ENCODE measurements at places on chromosomes 7 and 10.

DNA sequence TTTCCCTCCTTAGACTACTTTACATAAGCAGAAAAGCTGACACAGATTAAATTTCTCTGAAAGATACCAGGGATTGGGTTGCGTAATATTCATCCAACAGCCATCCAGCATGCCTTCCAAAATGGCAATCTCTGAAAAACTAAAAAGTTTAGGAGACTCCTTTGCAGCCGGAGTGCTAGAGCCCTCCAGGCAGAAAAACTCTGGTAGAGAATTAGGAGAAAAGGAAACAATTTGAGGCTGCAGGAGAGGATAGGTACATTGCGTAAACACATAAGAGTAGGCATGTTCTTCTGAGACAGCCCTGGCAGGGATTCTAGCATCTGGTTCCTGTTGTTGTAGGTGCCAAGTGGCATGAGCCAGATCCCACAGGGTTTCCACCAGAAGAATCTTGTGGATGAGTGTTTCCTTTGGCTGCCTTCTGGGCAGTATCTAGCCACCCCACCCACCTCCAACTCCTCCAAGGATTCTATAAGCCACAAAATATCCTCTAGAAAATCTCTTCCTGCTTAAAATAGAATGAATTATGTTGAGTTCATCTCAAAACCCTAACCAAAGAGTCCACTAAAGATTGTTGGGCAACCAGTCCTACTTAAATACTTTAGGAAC lies 402.4 kb downstream of the HGF start:
- no peak for DNase-seq

GRCh38 chr7:95772298-95772770 lies at the start of gene DYNC1I1:
Gene DYNC1I1 (plus strand): TSS chr7:95772554. CDS start chr7:95804730, 32,176 bp downstream.
- peak; percentile 5 for DNase-seq

- no peak for DNase-seq
Observed at GRCh38 chr7:30556840-30557239, 37.8 kb upstream of the GARS1 start.

GRCh38 chr7:1698201-1698600 lies 28.1 kb downstream of the ELFN1 start:
- no peak for DNase-seq

DNA sequence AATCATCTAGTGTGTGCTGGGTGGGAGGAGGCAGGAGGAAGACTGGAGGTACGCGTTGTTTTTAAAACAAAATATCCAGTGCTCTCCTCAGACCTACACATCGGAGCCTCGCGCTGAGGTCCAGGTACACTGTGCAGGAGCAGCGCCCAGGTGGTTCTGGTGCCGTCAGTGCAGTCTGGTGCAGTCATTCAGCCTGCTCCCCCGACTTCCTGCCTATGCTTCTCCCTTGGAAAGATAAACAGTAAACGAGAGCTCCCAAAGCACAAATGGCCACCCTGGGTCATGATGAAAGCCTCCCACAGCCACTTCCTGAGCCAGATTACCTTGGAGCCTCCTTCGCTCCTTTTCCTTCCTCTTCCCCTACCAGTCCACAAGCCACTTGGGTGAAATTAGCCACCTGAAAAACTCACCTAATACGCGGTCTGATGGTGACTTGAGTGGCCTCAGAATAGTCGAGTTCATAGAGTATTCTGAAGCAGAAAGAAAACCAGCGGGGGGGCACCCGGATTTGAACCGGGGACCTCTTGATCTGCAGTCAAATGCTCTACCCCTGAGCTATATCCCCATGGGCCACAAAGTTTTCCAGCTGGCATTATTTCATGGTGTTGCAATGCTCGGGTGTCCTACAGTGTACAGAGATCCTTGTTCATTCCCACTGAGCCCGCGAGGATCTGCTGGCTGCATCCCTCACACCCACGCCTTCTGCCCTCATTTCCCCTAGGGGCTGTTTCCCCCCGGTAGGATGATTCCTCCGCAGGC lies 82.5 kb downstream of the ZNF467 start:
- DNase-seq: no peak

DNA sequence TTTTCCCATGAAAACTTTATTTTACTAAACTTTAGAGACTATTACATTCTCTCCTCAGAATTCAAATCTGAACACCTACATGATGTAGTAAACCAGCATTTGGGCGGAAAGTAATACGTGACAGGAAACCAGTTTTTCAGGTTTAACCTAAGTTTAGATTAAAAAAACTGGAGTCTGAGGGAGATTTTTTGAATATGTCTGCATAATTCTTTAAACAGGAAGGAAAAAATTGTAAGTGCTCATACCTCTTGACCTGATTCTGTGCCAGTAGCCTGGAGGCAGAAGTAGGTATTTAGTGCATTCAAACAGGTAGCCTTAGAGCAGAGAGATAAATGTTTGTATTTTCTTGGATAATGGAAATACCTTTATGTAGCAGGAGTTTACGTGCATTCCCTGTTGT lies 224.3 kb downstream of the MDFIC start:
- peak; percentile 14 for DNase-seq

- DNase-seq: no peak
Observed at GRCh38 chr10:19385846-19386450, 337.3 kb downstream of the MALRD1 start.

- DNase-seq: no peak
Observed at GRCh38 chr7:108265007-108265406, 134.8 kb upstream of the LAMB4 start.

DNA sequence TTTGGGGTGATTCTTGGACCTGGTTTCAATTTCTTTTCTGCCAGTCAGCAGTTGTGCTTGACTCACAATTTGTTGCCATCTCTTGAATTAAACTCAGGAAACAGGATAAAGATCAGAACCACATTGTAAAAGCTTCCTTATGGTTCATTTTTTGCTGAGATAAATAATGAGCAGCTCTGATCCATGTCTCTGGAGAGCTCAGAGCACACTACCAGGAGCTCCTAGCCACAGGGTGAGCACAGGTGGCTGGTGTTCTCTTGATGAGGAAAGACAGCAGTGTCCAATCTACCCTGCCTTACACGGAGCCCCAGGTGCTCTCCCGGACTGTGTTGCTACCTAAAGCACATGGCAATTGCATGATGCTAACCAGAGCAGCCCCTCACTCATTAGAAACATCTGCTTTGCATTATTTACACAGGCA lies 17.2 kb upstream of the FAM170B start:
- DNase-seq: no peak

DNA sequence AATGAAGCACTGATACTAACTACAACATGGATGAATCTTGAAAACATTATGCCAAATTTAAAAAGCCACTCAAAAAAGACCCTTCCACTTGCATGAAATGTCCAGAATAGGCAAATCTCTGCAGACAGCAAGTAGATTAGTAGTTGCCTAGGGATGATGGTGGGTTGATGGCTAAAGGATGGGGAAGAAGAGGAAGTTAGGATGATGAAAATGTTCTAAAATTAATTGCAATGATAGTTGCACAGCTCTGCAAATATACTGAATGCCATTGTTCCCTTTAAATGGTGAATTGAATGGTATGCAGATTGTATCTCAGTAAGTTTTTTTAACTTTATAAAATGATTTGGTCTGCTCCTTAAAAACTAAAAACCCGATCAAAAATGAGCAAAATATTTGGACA lies 7.3 kb upstream of the LIPA start:
- no peak for DNase-seq

- no peak for DNase-seq
Observed at GRCh38 chr7:8938044-8938805, 504.8 kb downstream of the NXPH1 start.

DNA sequence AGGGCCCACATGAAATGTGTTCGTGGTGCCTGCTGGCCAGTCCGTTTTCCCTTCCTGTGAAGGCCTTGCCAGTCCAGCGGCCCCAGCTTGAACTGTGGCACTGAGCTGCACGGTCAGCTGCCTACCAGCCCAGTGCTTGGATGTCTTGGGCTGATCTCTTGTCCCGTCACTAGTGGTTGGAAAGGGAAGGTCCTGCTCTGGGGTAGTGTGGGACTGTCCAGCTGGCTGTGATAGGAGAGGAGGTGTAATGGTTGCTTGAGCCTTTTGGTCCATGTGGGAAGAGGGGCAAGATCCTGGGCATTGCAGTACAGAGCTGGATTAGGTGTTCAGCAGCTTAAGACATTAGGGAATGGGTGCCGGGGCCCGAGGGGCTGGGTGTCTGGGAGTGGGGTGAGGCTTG lies 15.0 kb downstream of the BUD23 start:
- DNase-seq: no peak

- DNase-seq: no peak
Observed at GRCh38 chr10:107013258-107014006, 151.1 kb downstream of the SORCS1 start.

GRCh38 chr7:69947998-69948397 lies 349.7 kb downstream of the AUTS2 start:
- no peak for DNase-seq

DNA sequence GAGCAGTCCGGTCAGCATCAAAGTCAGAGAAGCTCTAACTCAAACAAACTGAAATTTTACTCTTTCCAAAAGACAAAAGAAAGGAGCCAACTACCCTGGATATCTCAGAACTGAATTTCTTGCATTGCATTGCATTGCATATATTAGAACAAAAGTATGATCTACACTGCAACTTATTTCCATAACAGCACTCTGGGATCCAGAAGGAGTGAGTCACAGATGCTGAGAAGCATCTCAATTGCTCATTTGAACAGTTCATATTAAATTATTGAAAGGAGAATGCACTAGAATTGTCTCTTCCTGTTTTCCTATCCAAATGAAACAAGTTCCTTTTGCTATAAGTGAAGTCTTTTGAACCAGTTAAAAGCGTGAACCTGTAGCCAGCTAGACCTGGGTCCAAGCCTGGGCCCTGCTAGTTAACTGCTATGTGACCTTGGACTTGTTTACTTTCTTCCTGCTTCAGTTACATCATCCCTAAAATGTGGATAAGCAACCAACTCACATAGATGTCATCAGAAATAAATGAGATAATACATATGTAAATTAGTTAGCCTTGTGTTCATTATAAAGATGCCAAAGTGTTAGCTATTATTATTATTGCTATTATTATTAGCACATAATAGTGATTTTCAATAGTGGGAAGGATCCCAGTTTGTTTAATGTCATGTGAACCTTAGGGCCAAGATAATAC lies 184.1 kb downstream of the CREB5 start:
- DNase-seq: no peak

DNA sequence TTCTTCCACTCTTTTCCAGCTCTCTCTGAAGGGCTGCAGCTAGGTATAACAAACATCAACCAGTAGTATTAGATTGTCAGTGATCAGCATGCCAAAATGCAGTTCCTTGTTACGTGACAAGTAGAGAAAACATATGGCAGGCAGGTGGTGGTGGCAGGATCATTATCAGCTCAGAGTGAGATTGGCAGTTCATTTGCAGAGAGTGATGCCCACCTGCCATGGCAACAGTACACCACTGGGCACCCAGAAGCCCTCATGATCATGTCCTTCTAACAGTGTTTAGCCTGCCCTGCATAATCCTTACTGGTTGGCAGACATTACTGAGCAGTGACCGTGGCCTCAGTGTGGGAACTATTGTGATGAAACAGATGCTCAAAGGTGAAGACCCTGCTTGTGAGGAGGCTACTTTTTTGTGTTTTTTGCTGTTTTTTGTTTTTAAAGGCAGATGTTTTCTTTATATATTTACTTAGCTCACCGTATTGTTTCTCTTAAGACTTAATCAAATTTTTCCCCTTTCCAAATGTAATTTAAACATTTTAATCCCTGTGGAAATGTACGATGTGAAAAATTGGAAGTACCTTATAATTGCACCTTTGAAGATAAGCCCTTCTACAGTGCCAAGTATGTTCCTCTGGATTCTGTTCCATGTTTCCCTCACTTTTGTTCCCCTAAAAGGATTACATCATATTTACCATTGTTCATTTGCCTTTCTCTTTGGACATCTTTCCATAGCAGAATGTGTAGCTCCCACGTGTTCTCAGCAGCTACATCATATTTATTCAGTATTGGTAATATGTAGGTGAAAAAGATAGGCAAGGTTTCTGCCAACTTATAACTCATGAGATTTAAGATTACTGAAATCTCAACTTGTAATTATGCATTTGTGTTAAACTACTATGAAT lies 179.6 kb downstream of the SND1 start:
- no peak for DNase-seq

DNA sequence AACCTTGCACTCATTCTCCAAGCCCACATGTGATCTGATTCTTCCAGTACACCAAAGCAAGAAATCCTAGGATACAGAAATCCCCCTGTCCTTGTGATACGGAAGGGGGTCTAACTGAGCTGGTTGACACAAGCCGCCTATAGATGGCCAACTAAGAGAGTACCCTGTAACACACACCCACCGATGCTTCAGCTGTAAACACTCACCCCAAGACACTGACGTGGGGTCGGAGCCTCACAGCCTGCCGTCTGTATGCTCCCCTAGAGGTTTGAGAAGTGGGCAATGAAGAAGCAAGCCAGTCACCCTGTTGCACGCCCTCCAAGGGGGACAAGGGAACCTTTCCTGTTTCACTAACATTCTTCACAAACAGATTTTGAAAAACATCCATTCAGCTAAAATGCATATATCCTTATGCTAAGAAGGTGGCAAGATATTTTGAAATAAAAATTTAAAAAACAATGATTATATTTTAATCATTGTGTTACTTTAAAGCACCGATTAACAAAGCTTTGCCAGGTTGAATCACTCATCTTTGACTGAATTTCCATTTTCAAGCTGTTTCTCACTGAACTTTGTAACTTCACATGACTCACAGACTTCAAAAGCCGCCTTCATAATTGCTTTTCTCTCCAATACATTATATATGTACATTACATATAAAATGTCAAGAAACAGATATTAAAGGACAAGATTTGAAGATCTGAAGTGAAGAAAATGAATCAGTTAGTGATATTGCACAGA lies 329.3 kb downstream of the ARL4A start:
- no peak for DNase-seq

GRCh38 chr7:25968205-25968993 lies 183.6 kb upstream of the NFE2L3 start:
- peak; percentile 38 for DNase-seq

DNA sequence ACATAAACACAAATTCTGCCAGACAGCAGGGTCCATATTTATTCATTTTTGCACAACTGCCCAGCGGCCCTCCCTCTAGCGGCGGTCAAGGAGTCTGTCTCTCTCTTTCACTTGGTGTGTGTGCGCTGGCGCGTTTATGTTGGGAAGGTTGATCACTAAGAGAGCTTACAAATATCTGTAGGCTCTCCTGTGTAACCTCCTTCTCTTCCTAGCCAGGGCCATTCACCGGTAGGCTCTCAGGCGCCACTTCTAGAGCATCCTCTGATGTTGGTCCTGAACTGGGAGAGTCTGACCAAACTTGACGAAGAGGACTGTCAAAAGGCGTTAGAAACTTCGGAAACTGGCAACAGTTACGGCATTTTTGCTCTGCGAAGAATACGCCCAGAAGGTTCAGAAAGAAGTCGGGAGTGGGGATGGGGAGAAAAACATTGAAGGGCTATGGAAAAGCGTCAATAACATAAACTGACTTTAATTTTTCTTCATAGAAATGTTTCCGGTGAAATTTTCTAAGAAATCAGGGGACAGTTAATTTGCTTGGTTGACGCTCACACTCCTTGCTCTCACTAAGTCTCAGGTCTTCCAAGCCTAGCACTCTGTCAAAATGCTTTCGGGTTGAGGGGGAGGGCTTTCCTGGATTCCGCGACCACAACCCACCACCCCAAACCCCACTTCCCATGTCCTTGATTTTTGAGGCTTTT lies 731.1 kb downstream of the ZWINT start:
- no peak for DNase-seq
